GM04504 (cell line): ENCODE measurements at places on chromosomes 7 and 10.

DNA sequence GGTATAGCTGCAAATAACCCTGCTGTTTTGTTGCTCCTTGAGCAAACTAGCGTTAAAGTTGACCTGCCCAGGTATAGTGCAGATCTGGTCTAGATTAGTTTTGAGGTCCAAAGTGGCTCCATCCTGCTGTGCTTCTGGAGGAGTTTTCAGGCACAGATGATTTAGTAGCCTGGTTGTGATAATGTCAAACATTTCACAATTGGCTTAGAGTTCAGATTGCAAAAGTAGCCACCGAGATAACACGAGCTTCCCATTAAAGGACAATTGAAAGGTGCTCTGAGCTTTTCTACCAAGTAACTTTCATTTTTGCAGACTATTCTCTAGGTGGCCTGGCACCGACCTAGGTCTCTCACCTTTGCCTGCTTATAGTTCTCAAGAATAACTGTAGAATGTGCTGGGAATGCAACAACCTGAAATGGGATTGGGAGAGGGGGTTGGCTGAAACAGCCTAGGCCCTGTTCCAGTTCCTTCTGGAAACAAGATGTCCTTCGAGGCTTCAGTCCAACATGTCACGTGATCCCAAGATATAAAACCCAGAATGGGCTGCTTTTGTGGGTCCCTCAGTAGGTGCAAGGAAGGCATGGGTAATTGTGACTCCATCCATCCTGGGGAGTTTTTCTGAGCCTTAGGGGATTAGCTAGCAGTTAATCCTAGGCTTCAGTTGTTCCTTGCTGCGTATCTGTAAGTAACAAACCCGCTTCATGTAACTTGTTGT is 201.0 kb downstream of the CHRM2 start:
- DNase-seq: no peak

DNA sequence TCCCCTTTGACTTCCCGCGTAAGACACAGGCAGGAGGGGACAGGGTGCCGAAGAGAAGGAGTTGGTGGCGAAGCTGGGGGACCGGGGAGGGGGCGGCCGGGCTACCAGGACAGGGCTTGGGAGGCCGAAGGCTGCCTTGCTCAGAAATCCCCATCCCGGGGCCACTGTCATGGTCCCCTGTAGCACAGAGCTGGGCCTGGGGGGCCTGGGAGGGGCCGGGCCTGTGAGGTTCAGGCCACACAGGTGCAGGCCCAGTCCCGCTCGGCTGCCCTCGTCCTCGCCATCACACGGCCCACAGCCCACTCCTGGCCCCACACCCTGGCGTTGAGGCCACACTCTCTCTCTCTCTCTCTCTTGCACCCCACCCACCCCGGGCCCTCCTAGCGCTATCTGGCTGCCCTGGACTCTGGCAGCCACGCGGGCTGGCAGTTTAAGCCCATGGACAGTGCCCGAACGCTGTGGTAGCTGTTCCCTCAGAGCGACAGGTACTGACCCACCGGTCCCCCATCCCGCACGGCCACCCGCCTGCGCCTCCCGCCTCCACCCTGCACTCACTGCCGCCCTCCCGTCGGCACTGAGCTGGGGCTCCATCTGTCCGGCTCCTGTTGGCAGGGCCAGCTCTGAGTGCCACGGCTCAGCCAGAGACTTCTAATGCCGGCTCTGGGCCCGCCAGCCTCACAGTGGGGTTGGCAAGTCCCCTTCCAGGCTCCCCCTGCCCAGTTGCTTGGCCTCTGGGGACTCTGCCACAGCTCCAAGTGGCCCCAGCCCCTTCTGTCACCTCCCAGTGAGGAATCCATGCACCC is 28.0 kb downstream of the TTYH3 start:
- DNase-seq: no peak

- no peak for DNase-seq
These were observed 298.7 kb downstream of the BAMBI start for GRCh38 chr10:28975891-28976531.

- no peak for DNase-seq
These were observed 967 bp upstream of the GLI3 start for GRCh38 chr7:42237811-42238541.
